Natural killer cell (primary cell): ENCODE measurements at places on chromosomes 11 and 22. TPM values are rescaled to one million over a fixed set of nuclear protein-coding genes. Genes with fewer than 3 reads are reported as not detected.

Gene CDC42EP1
- total RNA-seq = not detected

Gene RFPL2
- 0.34 TPM for total RNA-seq

Gene CELF1
- 162 TPM for total RNA-seq

Gene PGA5
- total RNA-seq = not detected

Gene ALX4
- not detected for total RNA-seq

Gene UBQLNL
- 1.3 TPM for total RNA-seq

Gene OR6T1
- total RNA-seq = not detected

Gene OR8G5
- total RNA-seq = not detected

Gene MS4A6E
- not detected for total RNA-seq

Gene PKNOX2
- total RNA-seq = not detected

Gene CEP164
- total RNA-seq = 49.8 TPM

Gene TMPRSS13
- total RNA-seq = 1.8 TPM

Gene C11orf91
- total RNA-seq = not detected

Gene AMPD3
- 9.2 TPM for total RNA-seq

Gene SYT12
- total RNA-seq = not detected

Gene GRIK4
- 21.9 TPM for total RNA-seq

Gene CATSPERZ
- total RNA-seq = not detected

Gene EFCAB6
- total RNA-seq = 0.26 TPM

Gene PANX3
- not detected for total RNA-seq

Gene NXPE2
- total RNA-seq = not detected

Gene OOSP4B
- total RNA-seq = not detected

Gene TEX54
- not detected for total RNA-seq

Gene OSM
- 17.4 TPM for total RNA-seq

Gene IFT27
- total RNA-seq = 16.5 TPM

Gene CCDC85B
- 22.6 TPM for total RNA-seq

Gene RAB39A
- not detected for total RNA-seq

Gene ZFP91
- 61.8 TPM for total RNA-seq

Gene CD248
- total RNA-seq = 0.40 TPM

Gene FREY1
- total RNA-seq = 3.9 TPM

Gene C11orf65
- total RNA-seq = 0.45 TPM

Gene RAG2
- not detected for total RNA-seq

Gene FAT3
- not detected for total RNA-seq

Gene ANO5
- 0.05 TPM for total RNA-seq

Gene ANKK1
- total RNA-seq = 0.73 TPM

Gene ABTB2
- total RNA-seq = 1.1 TPM

Gene VSIG10L2
- total RNA-seq = not detected

Gene SEPTIN3
- not detected for total RNA-seq

Gene RFPL1
- not detected for total RNA-seq

Gene WT1
- total RNA-seq = not detected

Gene TMEM45B
- total RNA-seq = 0.40 TPM

Gene APOL1
- total RNA-seq = 49.6 TPM

Gene TMEM138
- 66.5 TPM for total RNA-seq

Gene PHRF1
- 46.9 TPM for total RNA-seq

Gene OR52B4
- not detected for total RNA-seq

Gene DBX1
- total RNA-seq = not detected

Gene OR4C15
- not detected for total RNA-seq

Gene FGF4
- not detected for total RNA-seq

Gene NDUFS8
- total RNA-seq = 95.2 TPM

Gene PATE4
- total RNA-seq = not detected

Gene C1QTNF5
- total RNA-seq = not detected

Gene MS4A3
- 62.9 TPM for total RNA-seq

Gene PKDREJ
- total RNA-seq = 0.20 TPM
